ENCODE measurements at places on chromosomes 11 and 22.

- DNase-seq = no peak
These were observed 64.4 kb downstream of the NAV2 start for GRCh38 chr11:19777039-19777376.

DNA sequence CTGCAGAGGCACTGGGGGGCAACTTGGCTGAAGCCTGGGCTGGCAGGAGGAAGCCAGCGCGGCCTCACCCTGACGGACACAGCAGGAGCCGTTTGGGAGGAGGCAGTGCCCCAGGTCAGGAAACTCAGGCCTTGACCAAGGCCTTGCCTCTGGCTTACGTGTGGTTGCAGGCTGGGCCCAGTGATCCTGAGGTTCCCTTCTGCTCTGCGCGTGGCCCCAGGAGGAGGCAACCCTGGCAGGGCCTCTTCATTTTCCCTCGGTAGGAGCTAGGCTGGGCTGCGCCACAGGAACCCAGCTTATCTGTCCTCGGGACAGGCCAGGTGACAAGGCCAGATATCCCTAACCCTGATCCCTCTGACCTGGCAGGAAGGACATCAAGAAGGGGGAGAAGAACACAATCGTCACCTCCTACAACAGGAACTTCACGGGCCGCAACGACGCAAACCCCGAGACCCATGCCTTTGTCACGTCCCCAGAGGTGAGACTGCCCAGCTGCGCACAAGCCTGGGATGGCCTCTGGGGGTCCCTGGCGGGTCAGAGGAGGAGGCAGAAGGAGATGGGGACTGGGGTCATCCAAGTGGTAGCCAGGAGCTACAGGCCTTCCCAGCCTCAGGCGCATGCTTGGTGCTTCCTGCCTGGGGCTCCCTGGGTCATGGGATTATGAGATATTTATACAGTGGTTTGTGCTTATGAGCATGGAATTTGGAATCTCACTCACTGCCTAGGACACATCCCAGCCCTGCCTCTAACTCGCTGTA, 20.6 kb downstream of the POLR3H start:
- DNase-seq = no peak

DNA sequence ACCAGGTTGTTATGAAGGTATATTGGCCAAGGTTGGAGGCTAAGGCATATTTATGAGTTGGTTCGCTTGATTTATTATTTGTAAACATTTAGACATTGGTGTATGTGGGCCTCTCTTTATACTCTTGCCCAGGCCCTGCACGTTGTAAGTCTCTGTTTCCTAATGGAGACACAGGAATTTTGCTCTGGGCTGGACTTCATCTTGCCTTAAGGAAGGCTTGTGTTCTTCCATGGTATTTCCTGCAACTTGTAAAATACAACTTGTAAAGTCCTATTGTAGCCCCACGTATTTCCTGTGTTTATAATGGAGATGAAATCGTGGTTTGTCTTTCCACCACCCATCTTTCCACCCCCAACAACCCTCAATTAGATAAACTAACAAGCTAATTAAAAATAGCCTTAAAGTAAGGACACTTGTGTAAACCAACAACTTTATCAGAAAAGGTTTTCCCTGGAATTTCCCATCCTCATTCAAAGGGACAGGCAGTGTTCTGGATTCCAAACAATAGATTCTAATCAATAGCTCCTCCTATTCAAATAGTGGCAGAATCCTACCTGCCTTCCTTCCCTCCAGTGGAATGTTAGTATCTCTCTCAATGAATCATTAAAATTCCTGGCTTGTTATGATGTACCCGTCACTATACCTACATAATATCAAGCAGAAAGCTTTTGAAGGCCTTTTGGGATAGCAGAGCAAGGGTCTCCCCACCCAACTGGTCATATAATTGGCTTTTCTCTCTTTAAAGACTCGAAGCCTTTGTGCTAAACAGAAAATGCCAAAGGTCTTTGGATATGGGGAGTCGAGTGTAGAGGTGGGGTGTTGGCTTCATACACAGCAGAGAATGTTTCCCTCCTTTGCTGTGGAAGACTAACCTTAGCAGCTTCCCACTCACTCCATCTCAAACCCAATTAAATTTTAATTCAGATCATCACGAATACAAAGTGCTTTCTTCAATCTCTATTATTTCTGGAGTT, 77.1 kb downstream of the UBASH3B start:
- DNase-seq = no peak

DNA sequence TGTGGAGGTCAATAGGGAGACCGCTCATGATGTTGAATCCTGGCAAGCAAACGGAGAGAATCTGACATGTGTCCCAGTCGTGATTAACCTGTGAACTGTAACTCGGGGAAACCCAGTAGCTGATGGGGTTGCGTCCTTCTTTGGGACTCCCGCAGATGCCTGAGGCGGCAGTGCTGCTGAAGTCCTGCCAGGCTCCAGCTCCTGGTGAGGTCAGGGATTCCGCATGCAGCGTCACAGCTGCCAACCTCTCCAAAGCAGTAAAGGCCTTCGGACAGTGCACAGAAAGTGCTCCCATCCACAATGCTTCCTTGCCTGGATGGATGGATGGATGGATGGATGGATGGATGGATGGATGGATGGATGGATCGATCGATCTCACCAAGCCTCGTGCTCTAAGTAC, 13.5 kb downstream of the KCNQ1 start:
- DNase-seq = no peak

- DNase-seq = peak; percentile 72
These were observed 10.2 kb downstream of the PCNX3 start for GRCh38 chr11:65625628-65626342.

DNA sequence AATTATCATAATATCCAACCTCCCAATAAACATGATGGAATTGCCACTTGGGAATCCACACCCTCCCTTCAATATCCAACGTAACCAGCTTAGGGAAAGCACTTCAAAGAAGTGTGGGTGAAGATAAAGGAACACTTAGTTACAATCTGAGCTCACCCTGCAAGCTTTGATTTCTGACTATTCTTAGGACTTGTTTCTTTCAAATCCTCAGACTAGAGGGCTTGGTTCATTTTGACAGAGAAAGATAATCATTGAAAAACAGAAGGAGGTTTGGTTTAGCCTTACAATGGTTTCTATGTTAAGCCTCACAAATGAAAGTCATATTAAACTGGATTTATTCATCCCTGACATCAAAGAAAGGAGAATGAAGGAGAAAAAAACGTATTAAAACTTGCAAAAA, 57.9 kb upstream of the SYT13 start:
- DNase-seq = no peak

DNA sequence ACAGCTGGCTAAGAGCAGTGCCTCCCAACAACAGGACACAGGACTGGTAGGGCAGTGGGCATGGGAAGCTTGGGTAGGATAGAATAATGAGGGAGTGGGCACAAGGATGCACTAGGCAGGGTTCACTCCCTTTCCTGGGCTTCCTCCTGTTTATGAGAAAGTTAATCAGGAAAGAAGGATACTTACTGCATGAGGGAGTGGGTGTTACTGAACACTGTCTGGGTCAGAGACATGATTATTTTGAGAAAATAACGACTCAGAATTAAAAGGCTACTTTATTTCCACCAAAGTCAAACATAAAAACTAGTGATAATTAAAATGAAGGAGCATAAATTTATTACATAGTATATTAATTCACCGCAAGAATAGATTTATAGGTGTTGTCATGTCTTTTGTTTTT, 35.8 kb downstream of the NCAM1 start:
- DNase-seq = no peak

- peak; percentile 66 for DNase-seq
These were observed at the start of gene RPS6KA4 for GRCh38 chr11:64358907-64359711. TSS of gene RPS6KA4 (plus strand) at chr11:64359162. CDS start at chr11:64359236, 74 bp downstream.

GRCh38 chr22:36432592-36433317, 45.0 kb upstream of the MYH9 start:
- no peak for DNase-seq

DNA sequence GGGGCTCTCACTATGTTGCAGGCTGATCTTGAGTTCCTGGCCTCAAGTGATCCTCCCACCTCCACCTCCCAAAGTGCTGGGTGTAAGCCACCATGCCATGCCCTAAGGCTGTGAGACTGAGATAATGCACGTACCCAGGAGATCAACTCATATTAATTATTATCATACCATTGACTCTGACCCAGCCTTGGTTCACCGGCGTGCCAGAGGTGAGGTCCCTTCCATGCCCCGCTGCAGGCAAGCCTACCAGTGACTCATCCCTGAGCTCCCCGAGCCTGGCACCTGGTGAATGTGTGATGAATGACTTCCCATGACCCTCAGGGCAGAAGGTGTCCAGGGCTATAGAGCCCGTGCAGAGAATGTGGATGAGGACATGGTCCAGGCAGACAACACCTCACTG, 12.1 kb downstream of the GAL3ST1 start:
- no peak for DNase-seq
